Vagina (tissue), 2 donors: ENCODE measurements at places on chromosomes 2 and 18. TPM values are rescaled to one million over a fixed set of nuclear protein-coding genes. Genes with fewer than 3 reads are reported as not detected.
A peak's percentile ranks its signal among the peaks of the same experiment; 100 is the strongest.

SH3RF3 gene
- total RNA-seq: 10.8 TPM

IAH1 gene
- 40.0 TPM for total RNA-seq

ARHGAP28 gene
- 7.6 TPM for total RNA-seq

FBXO36 gene
- 1.7 TPM for total RNA-seq

SERPINB11 gene
- total RNA-seq: 8.6 TPM

NEMP2 gene
- total RNA-seq: 2.2 TPM

RFX8 gene
- total RNA-seq: 1.2 TPM

LOXL3 gene
- 6.1 TPM for total RNA-seq

DQX1 gene
- 9.6 TPM for total RNA-seq

TCF23 gene
- 7.4 TPM for total RNA-seq

FBXO48 gene
- total RNA-seq: 1.2 TPM

GRCh38 chr2:75666911-75667310, 20.3 kb downstream of the MRPL19 start:
- DNase-seq: no peak

- DNase-seq: no peak
Observed at GRCh38 chr2:217900010-217900779, 102.6 kb downstream of the TNS1 start.

DNA sequence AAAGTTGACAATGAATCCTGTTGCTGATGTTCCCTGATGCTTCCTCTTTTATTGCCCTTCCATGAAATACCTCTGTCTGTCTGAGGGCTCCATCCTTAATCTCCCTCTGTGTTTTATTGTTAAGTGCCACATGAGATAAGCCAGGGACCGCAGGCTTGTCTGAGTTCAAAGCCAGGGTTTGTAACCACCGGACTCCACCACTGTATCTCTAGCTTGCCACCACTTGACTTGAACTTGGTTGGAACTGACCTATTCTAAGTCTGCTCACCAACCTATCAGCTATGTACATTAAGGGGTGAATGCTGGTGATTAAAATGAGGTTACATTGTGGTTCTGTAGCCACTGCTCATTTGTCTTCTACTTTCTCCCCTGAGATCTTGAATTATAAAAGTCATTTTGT, 328.5 kb upstream of the ZEB2 start:
- no peak for DNase-seq

GRCh38 chr2:127577973-127578372, 42.5 kb downstream of the MYO7B start:
- peak; percentile 72 for DNase-seq

GRCh38 chr18:66682855-66683322, 79.0 kb upstream of the CDH19 start:
- no peak for DNase-seq

- DNase-seq: no peak
Observed at GRCh38 chr2:166365803-166366420, 9.8 kb downstream of the SCN9A start.

- no peak for DNase-seq
Observed at GRCh38 chr18:56903686-56904085, 243.2 kb upstream of the BOD1L2 start.

- DNase-seq: no peak
Observed at GRCh38 chr2:142980246-142981068, 103.0 kb downstream of the KYNU start.

DNA sequence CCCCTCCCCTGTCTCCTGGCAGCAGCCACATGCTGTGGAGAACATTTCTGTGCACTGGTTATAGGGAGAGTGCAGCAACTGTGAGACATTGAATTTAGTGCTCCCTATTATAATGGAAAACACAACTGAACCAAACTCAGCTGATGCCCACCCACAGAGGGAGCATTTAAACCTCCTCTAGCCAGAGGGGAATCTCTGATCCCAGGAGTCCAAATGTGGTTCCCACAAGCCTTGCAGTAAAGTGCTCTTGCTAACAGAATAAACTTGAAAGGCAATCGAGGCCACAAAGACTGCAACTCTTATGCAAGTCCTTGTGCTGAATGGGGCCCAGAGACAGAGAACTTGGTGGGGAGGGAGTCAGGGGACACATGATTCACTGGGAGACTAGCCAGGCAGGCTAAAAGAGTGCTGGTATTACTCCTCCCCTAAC, 638.8 kb upstream of the VRK2 start:
- no peak for DNase-seq

DNA sequence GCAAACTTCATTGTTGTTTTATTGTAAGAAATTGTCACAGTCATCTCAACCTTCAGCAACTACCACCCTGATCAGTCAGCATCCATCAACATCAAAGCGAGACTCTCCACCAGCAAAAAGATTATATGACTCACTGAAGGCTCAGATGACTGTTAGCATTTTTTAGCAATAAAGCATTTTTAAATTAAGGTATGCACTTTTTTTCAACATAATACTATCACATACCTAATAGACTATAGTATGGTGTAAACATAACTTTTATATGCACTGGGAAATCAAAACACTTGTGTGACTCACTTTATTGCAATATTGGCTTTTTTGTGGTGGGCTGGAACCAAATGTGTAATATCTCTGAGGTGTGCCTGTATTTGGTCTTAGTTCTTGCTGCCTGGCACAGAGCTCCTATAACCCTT, 15.6 kb downstream of the SCN1A start:
- DNase-seq: no peak

DNA sequence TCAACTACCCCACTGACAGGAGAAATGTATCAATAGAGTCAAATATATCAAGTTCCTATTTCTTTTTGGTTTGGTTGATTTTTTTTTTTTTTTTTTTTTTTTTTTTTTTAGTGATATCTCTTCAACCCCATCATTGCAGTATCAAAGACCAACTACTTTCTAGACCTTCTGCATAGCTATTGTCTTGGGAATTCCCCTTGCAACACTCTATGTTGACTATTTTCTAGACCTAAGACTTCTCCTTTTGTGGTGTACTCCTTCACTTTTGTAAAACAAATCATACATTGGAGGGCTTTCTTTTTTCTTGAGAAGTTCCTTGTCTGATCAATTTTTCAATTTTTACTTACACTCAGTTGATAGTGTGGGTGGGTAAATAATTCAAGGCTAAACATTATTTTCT, 46.5 kb upstream of the NR4A2 start:
- DNase-seq: no peak

GRCh38 chr2:50491541-50492476, 540.1 kb downstream of the NRXN1 start:
- no peak for DNase-seq

DNA sequence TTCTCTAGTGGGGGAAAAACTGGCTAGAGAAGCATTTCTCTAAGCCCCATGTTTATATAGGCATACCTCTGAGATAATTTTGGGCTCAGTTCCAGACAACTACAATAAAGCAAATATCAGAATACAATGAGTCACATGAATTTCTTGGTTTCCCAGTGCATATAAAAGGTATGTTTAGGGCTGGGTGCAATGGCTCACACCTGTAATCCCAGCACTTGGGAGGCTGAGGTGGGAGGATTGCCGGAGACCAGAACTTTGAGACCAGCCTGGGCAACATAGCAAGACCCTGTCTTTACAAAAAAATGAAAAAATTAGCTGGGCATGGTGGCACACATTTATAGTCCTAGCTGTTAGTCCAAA, 22.2 kb downstream of the TSN start:
- DNase-seq: no peak

GRCh38 chr2:192327576-192327975, 132.8 kb upstream of the TMEFF2 start:
- DNase-seq: no peak

- DNase-seq: no peak
Observed at GRCh38 chr2:64090264-64090663, 54.0 kb downstream of the PELI1 start.

DNA sequence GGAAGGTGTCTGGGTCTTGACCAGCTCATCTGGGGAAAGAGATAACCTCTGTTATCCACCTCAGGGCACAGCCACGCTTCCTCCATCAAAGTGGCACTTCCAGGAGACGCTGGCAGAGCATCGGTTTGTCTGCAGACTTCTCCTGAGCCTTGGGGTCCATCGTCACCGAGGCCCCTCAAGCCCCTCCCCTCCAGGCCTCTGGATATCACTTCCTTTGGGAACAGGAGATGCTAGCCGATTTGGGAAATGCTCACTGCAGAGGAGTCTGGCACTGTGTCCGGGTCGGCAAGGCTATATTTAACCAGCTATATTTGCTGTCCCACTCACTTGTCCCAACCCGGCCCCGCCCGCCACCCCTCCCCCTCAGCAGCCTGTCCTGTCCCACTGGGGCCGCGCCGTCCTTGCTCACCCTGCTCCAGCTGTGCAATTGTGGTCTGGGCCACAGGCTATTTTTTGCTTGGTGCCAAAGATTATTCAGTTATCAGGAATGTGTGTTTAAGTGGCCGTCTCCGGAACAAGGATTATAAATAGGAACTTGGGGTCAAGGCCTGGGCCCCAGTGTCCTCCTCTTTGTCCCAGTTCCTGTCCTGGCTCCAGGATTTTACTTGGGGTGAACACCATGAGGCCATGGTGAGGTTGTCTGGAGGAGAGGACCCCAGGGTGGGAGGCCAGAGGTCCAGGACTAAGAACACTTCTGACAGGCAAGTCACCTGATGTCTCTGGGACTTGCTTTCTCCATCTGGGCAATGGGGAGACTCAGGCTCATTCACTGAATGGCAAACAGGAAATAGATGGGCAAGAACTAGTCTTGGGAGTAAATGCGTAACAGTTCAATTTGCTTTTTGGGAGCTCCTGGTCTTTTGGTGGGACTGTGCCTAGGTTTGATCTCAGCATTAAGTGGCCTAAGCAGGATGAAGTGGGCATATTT, 263.6 kb downstream of the DYSF start:
- DNase-seq: no peak

GRCh38 chr2:203413796-203414195, 85.6 kb downstream of the ABI2 start:
- no peak for DNase-seq

DNA sequence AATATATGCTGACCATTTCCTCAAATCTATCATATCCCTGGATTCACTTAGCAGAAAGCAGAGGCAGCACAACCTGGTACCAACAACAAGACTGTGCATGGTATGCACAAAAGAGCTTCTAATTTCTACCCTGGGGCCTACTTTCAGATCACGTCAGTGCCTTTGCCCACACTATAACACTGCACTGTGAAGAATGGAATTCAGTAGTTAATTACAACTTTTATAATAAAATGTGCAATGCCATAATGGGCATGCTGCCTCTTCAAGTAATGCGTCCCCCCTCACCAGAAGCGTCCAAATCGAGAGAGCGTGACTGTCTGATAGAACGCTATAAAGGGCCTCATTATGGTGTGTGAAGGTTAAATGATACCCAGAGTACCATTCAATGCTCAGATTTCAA, 328.1 kb upstream of the PKDCC start:
- DNase-seq: no peak

DNA sequence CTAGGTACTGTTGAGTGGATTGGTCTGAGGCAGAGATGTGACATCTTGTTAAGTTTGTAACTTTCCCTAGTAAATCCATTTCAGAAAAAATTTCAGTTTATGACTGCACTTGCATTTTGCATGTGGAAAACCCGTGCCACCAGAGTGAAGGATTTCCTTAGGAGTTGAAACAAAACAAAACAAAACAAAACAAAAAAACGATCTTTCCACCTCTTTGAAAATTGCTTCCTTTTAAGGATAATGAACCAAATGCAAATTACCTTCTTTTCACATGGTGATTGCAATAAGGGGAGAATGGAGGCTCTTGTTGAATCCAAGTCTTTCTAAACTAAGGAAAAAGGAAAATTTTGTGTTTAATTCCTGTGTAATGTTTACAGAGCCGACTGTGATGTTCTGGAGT, 43.2 kb downstream of the PHLPP1 start:
- DNase-seq: no peak
